Islet precursor cell (in vitro differentiated cells): ENCODE measurements at places on chromosomes 1 and 21.

- DNase-seq: no peak
Observed at GRCh38 chr1:200380589-200381021, 29.2 kb downstream of the ZNF281 start.

DNA sequence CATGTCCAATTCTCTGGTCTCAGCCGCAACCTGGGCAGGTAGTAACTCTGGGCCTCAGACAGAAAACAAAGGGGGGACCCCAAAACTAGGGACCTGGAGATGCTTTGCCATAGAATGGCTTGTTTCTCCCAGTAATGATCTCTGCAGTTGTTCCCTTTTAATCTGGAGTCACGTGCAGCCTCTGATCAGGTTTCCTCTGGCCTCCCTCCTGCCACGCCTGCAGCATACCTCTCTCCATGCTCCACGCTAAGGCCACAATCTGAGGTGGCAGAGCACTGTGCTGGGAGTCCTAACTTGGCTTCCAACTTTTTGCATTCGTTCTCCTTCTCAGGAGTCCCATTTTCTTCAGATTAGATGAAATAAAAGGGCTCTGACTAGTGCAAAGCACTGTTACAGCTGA lies 1.9 kb downstream of the PABPC4 start:
- DNase-seq: no peak

DNA sequence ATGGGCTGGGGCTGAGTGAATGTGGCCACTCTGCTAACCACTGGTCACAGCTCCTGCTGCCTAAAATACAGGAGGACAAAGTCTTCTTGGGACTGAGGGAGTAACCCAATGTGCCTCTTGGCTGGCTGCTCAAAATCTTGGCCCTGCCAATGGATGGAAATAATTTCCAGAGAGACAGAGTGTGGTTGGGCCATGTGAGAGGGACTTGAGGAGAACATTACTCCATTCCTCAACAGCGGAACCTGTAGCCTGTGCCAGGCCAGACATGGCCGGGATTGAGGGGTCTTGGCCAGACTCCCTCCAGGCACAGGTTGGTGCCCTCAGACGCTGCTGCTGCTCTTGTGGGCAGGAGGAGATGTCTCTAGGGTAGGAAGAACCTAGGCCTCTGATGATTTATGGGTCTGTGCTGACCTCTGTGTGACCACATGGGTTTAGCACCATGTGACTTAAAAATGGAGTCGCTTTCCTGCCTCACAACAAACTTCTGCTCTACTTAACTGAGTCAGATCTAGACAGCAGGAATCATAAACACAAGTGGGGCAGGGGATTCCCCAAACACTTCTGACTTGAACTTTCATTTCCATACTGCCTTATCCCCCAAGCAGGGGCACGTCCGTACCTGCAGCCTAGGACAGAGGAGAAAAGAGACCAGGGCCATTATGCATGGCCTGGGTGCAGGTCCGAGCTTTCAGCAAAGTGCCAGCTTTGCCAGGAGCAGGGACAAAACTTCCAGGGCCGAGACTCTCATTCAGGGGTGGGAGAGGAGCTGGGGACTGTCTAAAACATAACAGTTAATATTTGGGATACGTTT lies 79.2 kb downstream of the CD34 start:
- DNase-seq: no peak

DNA sequence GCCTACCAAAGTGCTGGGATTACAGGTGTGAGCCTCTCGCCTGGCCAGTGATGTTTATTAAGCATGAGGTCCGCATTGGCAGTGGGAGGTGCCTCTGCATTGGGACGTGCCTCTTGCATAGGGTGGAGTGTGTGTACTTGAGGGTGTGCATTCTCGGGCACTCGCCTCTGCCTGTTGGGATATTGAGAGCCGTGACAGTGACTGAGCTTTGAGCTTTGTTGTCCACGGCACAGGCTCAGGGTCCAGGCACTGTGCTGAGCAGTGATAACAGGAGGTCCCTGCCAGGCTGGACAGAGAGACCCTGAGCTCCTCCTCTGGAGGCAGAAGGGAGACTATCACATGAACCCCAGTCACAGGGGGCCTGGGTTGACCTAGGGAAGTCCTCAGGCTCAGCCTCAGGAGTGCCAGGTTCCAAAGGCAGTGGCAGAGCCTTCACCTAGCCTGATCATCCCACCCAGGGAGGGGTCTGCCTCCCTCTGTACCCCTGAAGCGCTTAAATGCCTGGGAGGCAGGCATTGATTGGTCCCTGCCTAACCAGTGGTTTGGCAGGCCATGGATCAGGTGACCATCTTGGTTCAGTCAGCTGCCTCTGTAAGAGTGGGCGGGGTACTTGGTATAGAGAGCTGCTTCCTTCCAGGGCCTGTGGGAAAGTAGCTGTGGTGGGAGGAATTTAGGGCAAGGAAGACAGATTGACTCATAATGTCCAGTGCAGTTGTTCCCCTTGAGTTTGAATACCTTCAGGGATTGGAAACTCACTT lies 213.8 kb upstream of the TMEM51 start:
- DNase-seq: peak; percentile 76

DNA sequence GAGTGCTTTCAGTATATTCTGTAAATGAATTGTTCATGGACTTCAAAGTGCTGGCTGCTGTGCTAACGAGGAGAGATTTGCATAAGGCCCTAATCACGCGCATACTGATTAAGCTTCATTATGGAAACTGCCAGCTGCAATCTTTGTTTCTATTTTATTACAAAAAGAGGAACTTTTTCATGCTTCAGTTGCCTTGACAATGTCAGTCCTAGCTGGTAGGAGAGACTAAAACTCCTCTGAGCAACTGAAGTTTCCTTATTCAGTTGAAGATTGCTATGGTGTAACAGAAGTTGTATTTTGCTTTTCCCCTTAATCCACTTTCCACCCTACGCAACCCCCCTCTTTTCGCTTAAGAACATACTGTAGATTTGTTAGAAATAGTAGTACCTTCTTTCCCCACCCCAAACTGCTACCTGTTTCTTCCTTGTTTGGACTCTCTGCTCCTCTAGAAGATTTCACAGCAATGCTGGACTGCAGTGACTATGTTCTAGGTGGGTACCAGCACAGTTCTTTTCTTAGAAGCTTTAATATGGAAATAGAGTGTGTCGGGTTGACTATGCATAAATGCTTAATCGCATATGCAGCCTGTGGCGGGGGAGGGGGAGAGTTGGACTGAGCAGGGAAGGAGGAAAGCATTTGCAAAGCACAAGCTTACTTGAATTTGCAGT lies 108.3 kb downstream of the POU2F1 start:
- DNase-seq: no peak

GRCh38 chr1:83097715-83098114 lies 901.2 kb downstream of the TTLL7 start:
- DNase-seq: no peak

- peak; percentile 81 for DNase-seq
Observed at GRCh38 chr1:177256153-177257075, 85.7 kb downstream of the BRINP2 start.

- no peak for DNase-seq
Observed at GRCh38 chr1:195876792-195877191, 731.4 kb downstream of the KCNT2 start.

DNA sequence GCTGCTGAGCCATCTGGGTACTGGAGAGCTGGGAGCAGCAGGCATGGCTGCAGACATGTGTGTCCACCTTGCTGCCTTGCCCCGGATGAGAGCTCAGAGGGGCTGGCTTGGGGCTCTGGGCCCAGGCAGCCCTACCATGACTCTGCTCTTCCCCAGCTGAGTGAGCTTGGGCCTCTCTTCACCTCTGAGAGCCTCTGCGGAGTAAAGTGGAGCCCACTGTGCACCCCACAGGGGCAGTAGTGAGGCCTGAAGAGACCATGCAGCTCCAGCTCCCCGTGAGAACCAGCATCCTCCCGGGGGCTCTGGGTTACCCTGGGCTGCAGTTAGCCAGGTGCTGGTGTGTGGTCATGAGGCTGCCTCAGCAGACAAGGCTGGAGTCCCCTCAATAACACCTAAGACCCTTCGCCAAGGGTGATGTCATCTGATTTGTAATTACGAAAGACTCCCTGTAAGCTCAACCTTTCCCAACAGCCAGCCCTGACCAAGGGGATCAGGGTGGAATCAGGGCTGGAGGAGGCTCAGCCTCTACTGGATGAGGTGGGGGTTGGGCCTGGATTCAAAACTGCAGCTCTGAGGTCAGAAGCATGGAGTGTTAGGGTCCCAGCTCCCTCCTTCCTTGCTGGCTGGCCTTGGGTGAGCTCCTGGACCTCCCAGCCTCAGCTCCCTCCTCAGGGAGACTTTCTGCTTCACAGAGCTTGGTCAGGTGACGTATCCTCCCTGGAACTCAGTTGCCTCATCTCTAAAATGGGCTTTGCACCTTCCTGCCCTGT lies 308.0 kb downstream of the MATN1 start:
- peak; percentile 35 for DNase-seq

DNA sequence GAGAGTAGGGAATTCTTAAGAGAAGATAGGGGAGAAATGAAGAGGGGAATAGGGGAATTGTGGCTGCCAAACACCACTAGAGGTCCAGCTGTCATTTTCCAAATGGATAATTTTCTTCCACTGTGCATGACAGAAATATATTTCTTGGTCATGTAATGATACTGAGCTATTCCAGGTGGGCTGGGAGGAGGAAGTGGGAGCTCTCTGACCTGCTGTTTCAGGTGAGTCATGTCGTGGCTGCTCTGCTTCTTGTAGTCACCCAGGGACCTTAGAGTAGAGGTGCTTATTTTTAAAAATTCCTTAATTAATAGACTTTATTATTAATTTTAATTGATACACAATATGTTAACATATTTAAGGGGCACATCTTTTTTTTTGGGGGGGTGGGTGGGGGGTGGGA lies 11.9 kb downstream of the PDE4B start:
- DNase-seq: no peak

- DNase-seq: no peak
Observed at GRCh38 chr1:8736927-8737326, 80.5 kb downstream of the RERE start.

DNA sequence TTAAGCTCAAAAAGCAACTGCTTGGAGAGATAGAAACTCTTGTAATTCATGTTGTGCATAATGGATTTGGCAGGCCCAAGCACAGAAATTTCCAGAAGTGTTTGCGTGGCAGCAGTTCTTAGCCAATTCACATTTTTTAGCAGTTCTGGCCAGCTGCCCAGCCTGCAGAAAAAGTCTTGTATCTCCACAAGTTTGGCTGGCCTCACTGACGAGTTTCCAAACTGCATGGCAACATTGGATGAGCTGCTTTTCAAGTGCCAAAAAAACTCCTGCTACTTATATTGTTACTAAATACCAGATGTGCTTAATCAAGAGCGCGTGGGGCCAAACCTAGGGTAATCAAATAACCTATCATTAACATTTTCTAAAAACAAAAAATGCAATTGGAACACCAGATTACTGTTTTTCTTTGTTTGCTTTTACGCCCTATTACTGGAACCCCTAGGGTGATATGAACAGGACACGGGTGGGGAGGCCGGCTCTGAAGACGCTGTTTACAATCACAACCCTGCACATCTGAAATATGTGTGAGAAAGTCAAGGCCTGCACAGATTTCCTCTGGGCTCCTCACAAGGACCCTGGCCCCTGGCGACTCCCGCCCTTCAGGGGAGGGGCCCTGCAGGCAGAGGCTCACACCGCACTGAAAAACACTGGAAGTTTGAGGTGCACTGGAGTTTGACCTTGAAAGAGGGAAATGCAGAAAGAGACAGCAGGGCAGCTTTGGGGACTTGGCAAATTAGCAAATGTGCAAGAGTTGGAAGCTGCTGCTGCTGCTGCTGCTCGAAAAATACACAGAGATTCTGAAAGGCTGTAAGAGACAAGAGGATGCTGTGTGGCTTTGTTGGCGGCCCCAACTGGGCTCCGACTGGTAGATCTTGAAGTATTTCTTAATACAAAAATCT lies 55.2 kb upstream of the TARBP1 start:
- no peak for DNase-seq

GRCh38 chr1:82598812-82599211 lies 798.1 kb downstream of the ADGRL2 start:
- no peak for DNase-seq

DNA sequence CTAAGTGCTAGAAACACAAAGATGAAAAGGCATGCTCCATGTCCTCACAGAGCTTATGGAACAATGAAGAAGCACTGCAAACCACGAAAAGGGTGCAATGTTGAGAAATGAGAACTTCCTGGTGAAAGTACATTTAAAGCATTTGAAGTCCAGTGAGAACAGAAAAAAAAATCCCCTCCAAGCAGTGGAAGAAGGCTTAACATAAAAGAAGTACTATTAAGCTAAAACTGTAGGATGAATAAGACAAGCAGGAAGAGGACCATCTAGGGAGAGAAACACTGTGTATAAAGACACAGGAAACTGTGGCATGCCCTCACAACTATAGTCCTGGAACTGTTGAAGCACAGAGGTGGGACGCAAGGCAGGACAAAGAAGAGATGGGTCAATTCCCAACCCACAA lies 10.0 kb downstream of the TP53BP2 start:
- no peak for DNase-seq

DNA sequence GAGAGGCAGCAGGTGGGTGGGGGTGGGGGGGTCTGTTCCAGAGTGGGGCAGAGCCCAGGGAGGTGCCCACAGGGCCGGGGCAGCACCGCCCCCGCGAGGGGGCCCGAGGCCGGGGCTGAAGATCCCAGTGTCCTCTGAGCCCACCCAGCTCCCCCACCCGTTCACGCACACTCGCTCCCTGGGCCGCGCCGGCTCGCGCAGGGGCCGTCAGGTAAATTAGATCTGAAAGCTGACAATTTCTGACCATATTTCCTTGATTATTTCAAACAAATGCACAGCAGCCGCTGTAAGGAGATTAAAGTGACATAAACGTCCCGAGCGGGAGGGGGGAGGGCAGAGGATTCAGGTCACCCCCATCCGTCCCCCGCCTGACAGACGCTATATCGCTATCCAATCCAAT lies 118.0 kb downstream of the CASZ1 start:
- no peak for DNase-seq

DNA sequence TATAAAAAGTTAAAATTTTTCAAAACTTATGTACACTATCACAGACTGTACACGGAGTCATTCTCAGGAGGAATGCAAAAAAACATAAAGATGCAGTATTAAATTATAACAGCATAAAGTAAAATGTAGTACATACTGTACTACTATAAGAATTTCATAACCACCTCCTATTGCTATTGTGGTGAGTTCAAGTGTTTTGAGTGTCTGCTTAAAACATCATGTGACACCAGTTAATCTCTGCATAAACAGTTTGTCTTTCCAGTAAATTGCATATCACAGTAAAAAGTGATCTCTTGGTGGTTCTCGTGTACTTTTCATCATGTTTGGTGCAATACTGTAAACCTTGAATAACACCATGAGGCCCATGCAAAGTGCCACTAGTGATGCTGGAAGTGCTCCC lies 45.2 kb downstream of the SDCCAG8 start:
- DNase-seq: no peak
